ENCODE measurements at places on chromosomes 16 and 17.
A peak's percentile ranks its signal among the peaks of the same experiment; 100 is the strongest.

GRCh38 chr17:49082231-49082630, 50.3 kb upstream of the B4GALNT2 start:
- no peak for DNase-seq

- DNase-seq = no peak
These were observed 30.9 kb upstream of the GCSH start for GRCh38 chr16:81127051-81127450.

GRCh38 chr16:72073560-72074230, 10.7 kb downstream of the HPR start:
- no peak for DNase-seq

- peak; percentile 95 for DNase-seq
These were observed 2.1 kb upstream of the NAGS start for GRCh38 chr17:44002141-44002848.

GRCh38 chr17:38617074-38617860, 11.5 kb upstream of the SRCIN1 start:
- no peak for DNase-seq

- no peak for DNase-seq
These were observed 6.0 kb upstream of the CDC6 start for GRCh38 chr17:40281663-40282062.

DNA sequence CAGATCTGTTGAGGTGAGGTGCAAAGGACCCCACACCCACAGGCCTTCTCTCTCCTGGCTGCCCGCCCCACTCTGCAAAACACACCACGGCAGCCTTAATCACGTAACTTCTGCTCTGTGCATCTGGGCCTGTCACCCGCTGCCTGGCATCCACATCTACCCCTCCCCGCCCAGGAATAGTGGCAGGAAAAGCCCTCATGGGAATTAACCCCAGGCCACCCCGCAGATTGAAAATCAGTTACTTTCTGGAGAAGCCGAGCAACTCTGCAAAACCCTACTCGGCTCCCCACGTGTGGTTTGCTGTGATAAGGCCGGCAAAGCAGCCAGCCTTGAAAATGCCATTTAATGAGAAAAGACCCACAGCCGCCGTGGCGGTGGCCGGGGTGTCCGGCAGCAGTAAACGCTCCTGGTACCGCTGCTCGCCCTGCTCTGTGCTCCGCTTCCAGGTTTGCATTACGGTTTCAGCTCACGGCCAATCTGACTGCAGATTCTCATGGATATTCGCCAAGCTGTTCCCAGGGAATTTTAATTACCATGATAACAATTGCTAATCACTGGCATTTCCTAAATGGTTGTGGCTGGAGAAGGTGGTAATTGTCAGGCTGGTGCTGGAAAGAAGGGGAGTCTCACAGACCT, 78.0 kb upstream of the DOC2B start:
- DNase-seq = no peak

DNA sequence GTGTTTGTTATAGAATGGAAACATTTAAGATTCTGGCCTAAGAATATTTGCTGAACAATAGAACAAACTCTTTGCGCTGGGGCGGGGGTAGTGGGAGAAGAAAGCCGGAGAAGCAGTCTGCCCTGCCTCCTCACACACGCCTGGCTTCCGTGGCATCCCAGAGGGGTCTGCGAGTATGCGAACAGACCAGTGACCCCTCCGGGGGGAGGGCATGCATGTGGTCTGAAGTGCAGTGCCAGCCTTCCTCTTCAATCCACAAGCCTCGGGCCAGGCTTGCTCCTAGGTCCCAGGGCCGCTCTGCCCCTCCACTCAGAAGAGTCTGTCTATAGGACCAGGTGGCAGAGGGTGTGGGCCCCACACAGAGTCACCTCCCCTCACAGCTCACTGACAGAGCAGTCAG, 14.1 kb upstream of the IGFALS start:
- DNase-seq = no peak

DNA sequence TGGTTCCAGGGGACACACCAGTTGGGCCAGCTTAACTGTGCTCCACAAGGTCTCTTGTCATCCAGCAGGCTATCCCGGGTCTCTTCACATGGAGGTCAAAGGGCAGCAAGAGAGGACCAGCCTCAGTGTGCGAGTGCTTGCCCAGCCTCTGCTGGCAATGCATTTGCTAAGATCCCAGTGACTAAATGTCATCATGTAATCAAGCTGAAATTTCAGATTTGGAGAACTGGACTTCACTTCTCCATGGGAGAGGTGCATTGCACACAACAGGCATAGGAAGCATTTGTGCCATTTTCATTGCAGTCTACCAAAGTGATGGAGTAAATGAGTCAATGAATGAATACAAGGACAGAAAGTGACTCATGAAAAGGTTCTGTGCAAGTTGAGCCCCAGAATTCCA, 51.2 kb upstream of the KDM8 start:
- DNase-seq = no peak

GRCh38 chr17:79806863-79807720, 10.2 kb upstream of the CBX8 start:
- no peak for DNase-seq

Measured in HCEC 1CT (cell line).